Coronary artery (tissue), 2 donors: ENCODE measurements at places on chromosomes 4 and X.

DNA sequence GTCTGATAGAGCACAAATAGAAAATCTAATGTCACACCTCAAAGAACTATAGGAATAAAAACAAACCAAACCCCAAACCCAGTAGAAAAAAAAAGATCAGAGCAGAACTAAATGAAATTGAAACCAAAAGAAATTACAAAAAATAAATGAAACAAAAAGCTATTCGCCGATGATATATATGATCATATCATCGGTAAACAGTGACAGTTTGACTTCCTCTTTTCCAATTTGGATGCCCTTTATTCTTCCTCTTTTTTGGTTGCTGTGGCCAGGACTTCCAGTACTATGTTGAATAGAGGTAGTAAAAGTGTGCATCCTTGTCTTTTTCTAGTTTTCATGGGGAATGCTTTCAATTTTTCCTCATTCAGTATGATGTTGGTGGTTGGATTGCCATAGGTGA lies 215.3 kb upstream of the AR start:
- no peak for DNase-seq

GRCh38 chr4:170591076-170591475 lies 501.3 kb upstream of the AADAT start:
- no peak for DNase-seq

- DNase-seq, result no peak
Observed at GRCh38 chrX:47148946-47149345, 3.9 kb downstream of the RBM10 start.

DNA sequence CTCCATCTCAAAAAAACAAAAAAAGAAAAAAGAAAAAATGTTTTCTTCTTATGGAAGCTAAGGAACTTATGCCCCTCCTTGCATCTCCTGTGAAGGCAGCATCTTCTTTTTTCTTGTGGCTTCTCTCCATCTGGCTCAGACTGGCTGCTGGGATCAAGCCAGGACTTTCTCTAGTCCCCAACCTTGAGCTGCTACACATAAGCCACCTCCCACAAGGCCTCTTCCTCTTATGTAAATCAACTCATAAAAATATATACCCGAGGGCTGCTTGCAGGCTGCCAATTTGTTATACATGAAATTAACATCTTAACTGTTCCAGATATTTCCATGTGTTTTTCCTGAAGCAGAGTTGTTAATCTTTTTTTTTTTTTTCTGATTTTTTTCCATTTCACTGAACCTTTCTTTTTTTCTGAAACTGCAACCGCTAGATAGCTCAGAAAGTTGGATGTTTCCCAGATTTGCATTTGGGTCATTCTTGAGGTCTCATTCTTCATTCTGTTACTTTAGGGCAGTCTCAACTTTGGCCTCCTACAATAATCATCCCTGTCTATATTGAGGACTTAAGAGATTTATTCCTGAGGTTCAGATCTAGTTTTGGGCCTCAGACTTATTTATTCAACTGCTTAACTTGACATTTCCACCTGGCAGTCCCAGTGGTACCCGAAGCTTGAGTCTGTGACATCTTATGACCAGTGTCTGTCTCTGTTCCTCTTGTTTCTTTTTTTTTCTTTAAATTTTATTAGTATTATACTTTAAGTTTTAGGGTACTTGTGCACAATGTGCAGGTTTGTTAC lies 10.3 kb downstream of the SNX25 start:
- DNase-seq, result no peak

GRCh38 chr4:35684755-35685154 lies 559.6 kb downstream of the ARAP2 start:
- no peak for DNase-seq

GRCh38 chr4:57182132-57182874 lies 72.1 kb upstream of the IGFBP7 start:
- DNase-seq, result no peak

GRCh38 chr4:15352524-15352923 lies 75.3 kb upstream of the C1QTNF7 start:
- DNase-seq, result no peak

GRCh38 chrX:108537005-108537404 lies 97.4 kb downstream of the COL4A5 start:
- DNase-seq, result no peak
